Tibial artery (tissue), 4 donors: ENCODE measurements at places on chromosomes 3 and 15.

GRCh38 chr3:132009241-132009640 is 25.6 kb downstream of the CPNE4 start:
- no peak for DNase-seq

- peak; percentile 9 for DNase-seq
Measured at GRCh38 chr3:11924518-11924917, 77.8 kb upstream of the TAMM41 start.

DNA sequence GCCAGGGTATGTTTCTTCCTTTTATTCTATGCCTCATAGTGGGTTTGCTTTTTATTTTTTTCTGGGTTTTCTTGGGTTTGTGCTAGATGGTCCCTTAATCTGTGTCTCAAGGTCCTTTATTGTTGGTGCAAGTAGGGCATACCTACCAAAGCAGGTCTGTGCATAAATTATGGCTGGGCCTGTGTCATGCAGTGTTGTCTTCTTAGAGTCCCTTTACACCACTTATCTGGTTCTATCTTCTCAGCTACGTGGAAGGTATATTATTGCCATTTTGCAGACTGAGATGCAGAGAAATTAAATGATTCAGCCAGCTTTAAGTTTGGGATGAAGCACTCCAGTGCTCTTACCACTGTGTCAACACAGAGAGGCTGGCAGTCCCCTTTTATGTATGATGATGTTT is 293.5 kb upstream of the SOX2 start:
- no peak for DNase-seq

DNA sequence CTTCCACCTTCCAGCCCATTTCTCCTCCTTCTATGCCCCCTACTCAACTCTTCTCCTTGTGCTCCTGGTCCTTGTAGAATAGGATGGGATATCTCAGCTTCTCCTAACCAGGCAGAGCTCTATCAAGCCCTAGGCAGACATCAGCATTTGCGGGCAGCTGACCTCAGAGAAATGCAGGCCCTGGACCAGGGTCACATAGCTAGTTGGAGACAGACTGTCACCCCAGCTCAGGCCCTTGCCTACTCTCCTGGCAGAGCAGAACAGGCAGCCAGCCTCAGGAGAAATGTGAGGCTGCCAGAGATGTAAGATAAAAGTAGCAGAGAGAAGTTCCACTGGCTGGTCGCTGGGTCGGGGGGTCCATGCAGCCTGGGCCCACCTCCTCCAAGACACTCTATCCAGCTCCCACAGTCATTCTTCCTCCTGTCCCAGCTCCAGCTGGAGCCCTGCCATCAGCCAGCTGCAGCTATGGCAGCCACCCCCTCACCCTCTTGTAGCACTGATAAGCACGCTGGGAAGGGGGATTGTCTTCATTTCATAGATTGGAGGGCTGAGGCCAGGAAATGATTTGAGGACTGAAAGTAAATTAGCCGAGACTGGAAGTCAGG is 4.0 kb downstream of the CYP8B1 start:
- no peak for DNase-seq

- DNase-seq, result no peak
Measured at GRCh38 chr3:114294940-114295480, 1.2 kb downstream of the TIGIT start.

DNA sequence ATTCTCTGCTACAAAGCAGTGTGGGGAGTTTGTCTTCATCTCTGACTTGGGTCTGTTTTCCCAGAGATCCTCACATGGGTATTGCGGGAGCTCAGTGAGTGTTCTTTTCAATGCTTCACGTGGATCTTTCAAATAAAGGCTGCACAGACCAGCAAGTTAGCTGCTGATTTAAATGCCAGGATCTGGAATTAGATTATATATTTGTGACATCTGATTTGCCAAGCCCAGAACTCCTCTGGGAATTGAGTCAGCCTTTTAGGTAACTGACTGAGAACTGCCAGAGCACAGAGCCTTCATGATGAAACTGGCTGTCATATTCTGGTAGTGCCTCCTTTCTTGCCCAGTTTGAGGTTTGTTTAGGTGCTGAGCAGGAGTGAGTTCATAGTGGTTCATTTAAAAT is 14.7 kb downstream of the EDEM1 start:
- no peak for DNase-seq

DNA sequence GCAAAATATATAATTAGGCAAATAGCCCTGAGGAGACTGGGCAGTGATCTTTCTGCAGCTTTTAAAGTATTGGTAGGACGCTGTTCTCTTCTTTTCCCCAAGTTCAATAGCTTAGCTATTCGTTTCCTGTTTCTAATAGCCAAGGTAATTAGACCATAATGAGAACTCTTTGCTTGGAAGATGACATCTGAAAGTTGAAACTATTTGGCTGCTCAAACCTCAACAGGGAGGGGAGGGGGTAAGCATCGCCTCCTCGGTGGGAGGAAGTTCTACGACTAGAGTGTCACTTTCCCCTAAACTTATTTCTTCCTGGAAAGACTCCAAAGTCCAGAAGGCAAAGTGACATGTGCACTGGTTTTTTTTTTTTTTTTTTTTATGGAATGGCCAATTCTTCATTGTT is 22.8 kb upstream of the ALDH1A3 start:
- DNase-seq, result no peak

DNA sequence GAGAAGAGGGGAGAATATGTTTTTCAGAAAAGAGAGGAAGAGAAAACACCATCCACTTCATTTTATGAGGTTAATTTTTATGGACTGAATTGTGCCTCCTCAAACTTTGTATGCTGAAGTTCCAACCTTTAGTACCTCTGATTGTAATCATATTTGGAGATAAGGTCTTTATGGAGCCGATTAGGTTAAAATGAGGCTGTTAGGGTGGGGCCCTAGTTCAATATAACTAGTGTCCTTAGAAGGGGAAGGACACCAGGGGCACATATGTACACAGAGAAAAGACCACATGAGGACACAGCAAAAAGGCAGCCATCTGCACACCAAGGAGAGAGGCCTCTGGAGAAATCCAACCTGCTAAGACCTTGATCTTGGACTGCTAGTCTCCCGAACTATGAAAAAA is 38.9 kb upstream of the TCF12 start:
- no peak for DNase-seq

GRCh38 chr15:70447521-70447920 is 315.8 kb downstream of the UACA start:
- no peak for DNase-seq

GRCh38 chr15:33547876-33548275 is 237.1 kb downstream of the RYR3 start:
- peak; percentile 28 for DNase-seq

DNA sequence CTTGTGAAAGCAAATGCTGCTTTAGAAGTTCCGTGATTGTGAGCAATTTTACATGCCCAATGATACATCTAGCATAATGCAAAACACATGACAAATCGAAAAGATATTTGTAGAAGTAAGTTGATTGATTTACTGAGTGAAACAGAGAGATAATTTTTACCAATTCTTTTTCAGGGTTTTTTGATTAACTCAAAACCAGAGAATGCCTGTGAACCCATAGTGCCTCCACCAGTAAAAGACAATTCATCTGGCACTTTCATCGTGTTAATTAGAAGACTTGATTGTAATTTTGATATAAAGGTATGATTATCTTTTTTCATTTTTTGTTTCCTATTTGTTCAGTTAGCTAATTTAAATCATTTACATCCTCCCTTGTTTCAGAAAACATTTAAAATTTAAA is 58.8 kb downstream of the RNF13 start:
- no peak for DNase-seq

DNA sequence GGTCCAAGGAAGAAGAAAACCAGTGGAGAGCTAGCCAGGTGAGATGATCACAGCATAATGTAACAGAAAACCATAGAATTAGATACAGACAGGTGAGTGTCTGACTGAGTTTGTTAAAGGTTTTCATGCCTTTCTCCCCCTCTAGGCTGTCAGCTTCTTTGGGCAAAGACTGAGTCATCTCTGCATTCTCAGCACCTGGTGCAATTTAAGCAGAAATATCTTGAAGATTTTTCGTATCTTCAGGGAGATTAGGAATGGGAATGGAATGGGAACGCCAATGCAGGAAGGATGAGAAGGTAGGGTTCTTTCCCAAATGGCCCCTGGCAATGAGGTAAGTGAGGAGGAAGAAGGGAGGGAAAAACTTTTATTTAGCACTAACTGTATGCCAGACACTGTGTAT is 122.0 kb upstream of the SLC7A14 start:
- DNase-seq, result no peak

DNA sequence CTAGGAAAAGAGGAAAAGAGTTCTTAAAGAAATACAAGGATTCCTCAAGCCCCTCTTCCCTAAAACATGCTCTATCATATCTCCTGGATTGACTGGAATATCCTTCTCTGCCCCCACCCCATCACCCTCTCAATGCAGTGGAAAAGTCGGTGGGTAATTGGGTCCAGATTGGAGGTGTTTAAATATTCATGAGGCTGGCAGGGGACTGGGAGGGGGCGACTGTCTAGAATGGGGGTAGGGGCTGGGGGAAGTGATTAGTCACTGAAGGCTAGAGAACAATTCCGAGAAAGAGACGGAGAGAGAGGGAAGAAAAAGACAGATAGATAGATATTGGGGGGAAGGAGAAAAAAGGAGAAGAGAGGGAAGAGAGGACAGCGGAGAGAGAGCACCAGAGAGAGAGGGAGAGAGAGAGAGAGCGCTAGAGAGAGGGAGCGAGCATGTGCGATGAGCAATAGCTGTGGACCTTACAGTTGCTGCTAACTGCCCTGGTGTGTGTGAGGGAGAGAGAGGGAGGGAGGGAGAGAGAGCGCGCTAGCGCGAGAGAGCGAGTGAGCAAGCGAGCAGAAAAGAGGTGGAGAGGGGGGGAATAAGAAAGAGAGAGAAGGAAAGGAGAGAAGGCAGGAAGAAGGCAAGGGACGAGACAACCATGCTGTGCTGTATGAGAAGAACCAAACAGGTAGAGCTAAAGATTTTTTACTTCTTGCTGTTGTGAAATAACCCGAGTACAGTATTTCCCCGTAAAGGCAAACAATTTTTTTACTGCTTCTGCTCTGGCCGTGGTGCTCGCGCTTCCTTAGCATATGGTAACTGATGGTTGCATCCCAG is at the start of gene GAP43:
TSS of gene GAP43 (plus strand) at position 467 of the 825 bp plus-strand sequence. CDS start at position 647, 180 bp downstream.
- DNase-seq, result peak; percentile 63

DNA sequence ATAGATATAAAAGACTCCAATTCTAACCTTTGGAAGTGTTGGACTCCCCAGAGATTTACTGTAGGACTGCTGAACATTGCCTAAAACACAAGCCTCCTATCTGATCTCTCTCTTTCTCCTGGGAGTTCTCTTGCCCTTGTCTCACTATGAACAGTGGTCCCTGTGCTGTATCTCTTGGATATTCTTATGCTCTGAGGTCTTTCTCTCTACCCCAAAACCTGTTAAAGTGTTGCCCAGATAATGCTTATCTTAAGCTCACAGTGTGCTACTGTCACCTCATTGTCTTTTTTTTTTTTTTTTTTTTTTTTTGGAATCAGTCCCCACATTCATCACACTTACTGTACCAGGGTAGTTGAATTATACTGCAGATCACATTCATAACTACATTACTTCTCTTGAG is 131.0 kb upstream of the CBLB start:
- DNase-seq, result no peak

GRCh38 chr3:115626006-115626409 is 2.7 kb downstream of the GAP43 start:
- no peak for DNase-seq

GRCh38 chr15:88821993-88822392 is 18.8 kb downstream of the ACAN start:
- no peak for DNase-seq

DNA sequence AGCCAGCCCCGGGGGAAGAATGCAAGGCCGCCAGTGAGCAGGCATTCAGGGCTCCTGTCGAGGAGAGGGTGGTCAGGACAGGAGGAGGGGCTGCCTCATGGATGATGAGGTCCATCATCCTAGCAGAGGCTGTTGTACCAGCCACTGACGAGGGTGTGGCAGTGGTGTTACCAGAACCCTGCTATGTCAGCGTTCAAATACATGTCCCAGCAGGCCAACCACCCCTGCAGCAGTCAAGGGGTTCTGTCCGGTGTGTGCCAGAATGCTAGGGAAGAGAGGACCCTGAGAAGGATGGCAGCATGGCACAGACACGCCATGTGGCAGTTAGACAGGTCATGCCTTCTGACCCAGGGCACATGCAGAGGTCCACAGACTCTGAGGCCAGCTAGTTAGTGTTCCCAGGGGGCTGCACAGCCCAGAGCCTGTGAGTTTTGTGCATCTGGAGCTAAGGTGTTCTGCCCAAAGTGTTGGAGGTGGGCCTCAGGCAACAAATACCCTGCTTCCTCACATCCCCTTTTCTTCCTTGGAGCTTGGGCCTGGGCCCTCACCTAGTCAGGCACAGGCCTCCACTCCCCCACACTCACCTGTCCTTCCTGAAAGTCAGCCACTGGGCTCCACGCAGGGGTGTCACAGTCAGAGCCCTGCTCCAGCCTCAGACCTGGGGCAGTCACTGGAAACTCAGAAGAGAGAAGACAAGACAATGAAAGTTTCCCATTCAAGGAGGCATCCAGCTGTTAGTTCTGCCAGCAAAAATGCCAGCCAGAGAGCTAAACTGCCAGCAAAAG is 7.8 kb downstream of the PAK6 start:
- DNase-seq, result peak; percentile 18

DNA sequence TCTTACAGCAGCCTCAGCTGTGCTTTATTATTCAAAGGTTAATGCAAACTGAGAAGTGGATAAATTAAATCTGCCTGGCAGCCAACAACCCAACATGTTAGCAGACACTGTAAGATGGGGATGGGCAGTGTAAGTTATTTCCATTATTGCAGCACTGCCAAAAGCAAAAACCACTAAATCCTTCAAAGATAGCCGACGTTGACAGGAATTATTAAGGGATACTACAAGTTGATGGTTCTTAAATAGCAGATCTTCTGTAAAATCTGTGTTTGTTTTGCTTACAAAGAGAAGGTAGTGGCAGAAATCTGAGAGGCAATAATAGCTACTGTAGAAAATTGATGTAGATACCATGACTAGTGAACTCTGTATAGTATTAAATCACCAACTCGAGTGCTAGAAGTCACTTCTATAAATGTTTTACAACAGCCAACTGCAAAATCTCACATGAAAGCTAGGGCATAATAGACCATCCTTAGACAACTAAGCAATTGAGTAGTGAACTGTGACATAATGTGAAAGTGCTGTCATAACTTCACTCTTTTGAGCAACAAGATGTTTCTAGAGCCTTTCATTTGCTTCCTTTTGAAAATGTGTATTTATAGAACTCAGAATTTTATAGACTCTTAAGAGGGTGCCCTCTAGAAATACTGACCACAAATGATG is 278.6 kb downstream of the UBE2E2 start:
- no peak for DNase-seq

- no peak for DNase-seq
Measured at GRCh38 chr3:193498215-193498614, 56.5 kb downstream of the ATP13A4 start.

DNA sequence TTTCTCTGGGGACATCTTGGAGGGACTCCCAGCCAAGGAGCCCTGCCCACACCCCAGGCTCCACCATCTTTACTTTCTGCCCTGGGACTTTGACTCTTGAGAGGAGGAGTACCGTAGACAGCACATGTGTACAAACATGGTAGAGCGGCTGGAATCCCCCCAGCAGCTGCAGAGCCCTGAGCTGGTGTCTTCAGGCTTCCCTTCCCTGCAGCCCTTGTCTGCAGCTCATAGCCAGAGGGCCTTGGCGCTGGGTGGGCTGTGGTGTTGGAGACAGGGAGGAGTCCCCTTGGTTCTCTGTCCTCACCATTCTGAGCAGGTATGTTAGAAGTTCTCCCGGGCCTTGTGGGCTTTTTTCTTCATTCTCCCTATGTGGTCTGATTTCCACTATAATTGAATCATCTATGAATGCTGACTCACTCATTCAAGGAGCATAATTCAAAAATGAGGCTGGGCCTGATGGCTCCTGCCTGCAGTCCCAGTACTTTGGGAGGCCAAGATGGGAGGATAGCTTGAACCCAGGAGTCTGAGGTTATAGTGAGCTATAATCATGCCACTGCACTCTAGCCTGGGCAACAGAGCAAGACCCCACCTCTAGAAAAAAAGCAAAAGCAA is 97.8 kb upstream of the MEF2A start:
- no peak for DNase-seq

- DNase-seq, result no peak
Measured at GRCh38 chr15:80058044-80058443, 1.4 kb upstream of the ZFAND6 start.
